ENCODE measurements at places on chromosomes 16 and 17.
A peak's percentile ranks its signal among the peaks of the same experiment; 100 is the strongest.

DNA sequence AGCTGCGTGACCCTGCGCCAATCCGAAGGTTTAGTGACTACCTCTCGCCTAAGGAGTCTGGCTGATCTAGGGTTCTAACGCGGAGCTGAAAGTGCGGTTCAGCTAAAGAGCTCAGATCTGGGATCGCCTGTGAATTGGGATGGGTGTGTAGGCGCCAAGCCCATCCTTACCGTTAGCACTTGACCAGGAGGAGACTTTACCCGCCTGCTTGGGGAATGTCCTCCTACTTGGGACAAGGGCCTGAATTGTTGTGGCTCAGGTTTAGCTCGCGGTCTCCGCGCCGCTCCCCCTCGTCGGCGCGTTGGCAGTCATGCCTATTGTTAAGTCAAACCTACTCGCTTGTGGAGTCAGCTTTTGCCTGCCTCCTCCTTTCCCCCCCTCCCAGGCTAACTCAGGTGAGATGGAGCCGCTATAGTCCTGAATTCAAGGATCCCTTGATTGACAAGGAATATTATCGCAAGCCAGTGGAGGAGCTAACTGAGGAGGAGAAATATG, 480 bp downstream of the MRPS7 start:
- DNase-seq: no peak

DNA sequence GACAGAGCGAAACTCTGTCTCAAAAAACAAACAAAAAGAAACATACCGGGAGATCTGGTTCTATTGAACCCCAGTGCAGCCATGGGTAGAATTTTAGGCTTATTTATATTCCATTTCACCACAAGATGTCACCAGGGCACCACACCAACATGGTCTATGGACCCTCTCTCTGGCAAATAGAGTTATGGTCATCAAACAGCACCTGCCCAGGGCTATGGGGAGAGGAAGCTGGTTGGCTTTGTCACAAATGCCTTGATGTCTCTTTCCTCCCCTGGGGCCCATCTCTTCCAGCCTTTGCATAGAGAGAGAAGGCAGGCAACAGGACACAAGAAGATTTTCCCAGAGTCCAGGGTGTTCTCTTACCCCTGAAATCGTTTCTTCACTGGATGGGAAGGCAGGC, 128.4 kb downstream of the WWOX start:
- no peak for DNase-seq

DNA sequence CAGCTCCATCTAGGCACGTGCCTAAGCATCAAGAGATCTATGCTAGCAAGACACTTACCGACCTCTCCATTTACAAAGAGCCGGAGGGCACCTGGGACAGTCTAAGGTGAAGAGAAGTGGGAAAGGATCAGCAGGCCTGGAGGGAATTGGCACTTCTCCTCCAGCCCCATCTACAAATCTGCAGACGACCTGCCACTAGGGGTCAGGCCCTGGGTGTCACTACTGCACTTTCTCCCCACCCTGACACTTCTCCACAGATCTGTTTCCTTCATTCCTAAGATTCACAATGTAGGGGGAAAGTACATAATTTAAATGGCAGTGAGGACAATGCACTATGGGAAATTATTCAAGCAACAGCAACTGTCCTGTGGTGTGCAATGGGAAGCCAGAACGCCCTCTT, 8.1 kb downstream of the MKS1 start:
- no peak for DNase-seq

- DNase-seq: peak; percentile 57
Observed at GRCh38 chr17:59846394-59847165, 46.2 kb downstream of the TUBD1 start.

DNA sequence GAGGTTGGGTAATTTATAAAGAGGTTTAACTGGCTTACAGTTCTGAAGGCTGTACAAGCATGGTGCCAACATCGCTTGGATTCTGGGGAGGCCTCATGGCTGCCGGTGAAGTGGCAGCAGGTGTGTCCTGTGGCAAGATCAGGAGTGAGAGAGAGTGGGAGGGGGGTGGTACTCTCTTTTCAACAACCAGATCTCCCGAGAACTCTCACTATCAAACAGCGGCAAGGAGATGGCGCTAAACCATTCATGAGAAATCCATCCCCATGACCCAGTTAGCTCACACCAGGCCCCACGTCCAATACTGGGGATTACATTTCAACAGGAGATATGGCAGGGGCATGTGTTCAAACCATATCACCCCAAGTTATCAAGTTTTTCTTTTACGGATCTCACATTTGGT, 44.0 kb upstream of the CBX4 start:
- no peak for DNase-seq

GRCh38 chr17:44105941-44106340, 17.5 kb downstream of the HDAC5 start:
- no peak for DNase-seq

- no peak for DNase-seq
Observed at GRCh38 chr17:59464246-59464645, 101.2 kb upstream of the DHX40 start.

DNA sequence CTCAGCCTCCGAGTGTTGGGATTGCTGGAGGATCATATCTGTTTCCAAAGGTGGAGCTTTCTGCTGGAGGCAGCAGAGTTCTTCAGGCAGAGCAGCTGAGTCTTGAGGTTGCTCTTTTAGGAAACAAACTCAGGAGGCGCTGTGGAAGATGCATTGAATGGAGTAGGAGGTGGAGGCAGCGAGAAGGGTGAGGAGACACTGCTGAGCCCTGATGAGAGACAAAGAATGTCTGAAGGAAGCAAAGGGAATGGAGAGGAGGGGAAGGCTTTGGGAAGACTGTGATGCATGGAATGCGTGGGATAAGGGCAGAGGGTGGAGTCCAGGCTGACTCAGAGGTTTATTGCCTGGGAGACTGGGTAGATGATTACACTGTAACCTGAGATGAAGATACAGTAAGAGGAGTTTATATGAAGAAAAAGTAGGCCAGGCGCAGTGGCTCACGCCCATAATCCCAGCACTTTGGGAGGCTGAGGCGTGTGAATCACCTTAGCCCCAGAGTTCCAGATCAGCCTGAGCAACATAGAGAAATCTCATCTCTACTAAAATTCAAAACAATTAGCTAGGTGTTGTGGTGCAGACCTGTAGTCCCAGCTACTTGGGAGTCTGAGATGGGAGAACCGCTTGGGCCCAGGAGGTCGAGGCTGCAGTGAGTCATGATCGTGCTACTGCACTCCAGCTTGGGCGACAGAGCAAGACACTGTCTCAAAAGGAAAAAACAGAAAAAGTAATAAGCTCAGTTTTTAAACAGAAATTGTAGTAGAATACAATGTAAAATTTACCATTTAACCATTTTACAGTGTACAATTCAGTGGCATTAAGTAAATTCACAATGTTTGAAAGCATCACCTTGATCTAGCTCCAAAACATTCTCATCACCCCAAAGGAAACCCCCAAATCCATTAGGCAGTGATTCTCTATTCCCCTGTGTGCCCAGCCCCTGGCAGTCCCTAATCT, 17.8 kb upstream of the TMEM219 start:
- peak; percentile 93 for DNase-seq

DNA sequence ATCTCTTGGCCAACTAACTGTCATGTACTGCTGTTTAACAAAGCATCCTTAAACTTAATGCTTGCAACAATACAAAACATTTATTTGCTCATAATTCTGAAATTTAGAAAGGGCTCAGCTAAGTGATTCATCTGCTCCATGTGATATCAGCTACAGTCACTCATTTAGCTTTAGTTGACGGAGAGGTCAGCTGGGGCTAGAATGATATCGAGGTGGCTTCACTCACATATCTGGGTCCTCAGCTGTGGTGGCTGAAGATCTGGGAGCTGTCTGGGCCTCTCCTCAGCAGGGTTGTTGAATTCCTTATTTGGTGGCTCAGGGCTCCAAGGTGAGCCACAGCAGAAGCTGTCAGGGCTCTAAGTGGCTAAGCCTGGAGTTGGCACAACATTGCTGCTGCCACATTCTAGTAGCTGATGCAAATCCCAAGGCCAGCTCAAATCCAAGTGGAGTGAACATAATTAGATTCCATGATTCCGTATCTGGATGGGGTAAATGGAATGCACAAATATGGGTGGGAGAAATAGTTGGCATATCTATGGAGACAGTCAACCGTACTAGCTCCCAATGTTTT, 62.8 kb downstream of the HS3ST3A1 start:
- DNase-seq: no peak

GRCh38 chr17:73519011-73519410, 125.2 kb downstream of the SDK2 start:
- DNase-seq: no peak

GRCh38 chr17:74953134-74953687, 17.5 kb downstream of the OTOP3 start:
- no peak for DNase-seq

DNA sequence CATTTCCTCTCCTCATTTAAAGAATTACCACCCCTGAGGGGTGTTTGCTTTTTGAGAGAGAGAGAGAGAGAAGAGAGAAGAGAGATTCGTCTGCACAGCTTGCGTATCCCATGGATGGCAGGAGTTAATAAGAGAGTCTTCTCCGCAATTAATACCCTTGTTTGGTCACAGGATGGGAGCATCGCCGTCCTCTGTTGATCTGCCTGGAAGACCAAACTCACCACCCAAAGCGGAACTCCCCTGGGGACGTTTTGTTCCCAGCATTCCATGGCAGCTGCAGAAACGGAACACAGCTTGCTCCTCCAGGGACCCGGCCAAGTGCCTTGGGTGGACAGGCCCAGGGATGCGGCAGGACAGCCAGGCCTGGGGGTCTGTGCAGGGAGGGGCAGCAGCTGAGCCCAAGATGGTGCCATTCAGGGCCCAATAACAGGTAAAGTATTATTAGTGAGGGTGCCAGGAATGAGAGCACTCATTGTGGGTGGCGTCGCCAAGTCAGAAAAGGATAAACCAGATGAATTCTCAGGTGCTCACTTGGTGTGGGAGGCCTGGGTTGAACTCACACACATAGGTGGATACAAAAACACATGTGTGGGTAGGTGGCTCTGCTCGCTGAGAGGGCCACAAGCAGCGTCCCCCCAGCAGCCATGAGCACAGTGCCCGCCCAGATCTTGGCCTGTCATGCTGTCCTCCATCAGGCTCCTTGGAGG, 83.1 kb downstream of the NT5M start:
- DNase-seq: no peak

DNA sequence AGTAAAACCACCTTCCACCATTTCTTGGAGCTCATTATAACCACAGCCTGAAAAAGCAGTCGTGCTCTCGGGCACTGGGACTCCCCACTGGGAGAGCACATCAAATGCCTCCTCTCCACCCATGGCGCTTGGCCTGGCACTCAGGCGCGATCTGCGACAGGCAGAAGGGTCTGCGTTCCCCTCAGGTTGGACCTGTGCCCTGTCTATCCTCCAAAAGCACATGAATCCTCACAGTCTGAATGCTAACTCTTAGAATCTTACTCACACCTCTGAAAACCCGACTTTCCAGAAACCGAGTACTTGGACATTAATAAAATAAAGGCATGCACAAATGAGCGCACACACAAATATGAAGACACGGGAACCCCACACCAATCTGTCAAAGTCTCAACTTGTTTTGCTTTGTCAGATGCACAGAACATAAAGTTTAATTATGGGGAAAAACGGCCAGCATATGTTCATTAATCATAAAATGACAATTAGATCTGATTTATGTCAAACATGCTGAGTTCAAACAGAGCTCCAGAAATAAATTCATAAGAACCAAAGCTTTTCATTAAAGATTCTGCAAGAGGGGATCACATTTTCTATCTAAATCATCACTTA, 20.5 kb upstream of the FAAP100 start:
- no peak for DNase-seq

DNA sequence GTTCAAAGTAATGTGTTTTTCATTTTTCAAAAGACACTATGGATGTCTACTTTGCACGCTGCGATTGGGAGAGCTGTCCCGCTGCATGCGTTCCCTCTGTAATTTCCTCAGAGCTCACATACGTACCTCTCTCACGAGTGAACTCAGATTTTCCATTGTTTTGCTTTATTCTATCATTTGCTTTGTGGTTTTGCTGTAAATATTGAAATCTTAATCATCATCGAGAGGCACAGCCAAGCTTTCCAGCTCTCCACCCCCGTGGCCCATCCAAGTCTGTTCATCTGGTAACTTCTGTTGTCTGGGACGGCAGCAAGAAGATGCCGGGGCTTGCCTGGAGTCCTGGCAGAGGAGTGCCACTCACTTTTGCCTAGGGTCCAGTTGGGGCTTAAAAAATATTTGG, 21.1 kb downstream of the TMC6 start:
- peak; percentile 58 for DNase-seq

DNA sequence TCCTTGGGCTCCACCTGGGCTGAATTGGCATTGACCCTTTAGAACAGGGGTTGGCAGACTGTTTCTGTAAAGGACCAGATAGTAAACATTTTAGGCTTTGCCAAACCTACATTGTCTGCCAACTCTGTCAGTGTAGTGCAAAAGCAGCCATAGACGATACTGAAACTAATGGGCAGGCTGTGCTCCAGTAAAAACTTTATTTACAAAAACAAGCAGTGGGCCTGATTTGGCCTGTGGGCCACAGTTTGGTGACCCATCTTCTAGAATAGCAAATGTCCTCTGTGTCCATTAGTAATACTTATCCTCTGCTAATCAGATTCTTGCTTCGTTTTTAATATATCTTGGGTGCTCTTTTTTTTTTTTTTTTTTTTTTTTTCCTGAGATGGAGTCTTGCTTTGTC, 6.2 kb downstream of the UTP4 start:
- DNase-seq: no peak

DNA sequence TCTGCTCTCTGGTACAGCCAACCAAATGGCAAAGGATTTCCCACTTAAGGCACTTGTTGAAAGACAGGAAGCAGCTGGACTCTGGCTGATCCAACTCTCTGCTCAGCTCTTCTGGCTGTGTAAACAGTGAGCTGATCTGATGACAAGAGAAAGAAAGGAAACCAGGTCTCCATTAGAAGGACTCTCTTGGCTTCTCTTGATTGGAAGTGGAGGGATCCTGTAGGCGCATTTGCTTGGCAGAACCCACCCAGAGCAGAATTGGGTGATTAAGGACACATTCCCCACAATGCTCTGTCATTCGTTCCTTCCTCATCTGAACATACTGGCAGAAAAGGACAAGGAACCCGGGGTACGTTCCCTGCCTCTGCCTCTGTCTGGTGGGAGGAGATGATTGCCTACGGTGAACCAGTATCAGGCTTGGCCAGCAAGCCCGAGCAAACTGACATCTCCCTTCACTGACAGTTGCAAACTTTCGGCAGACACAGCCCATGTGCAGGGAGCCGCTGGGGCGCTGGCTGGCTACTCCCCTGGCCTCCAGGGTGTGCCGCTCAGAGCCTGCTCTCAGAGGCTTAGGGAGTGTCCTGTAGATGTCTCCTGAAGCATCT, 29.1 kb downstream of the LDHD start:
- DNase-seq: peak; percentile 48

GRCh38 chr16:30663820-30664219, 5.6 kb downstream of the FBRS start:
- DNase-seq: no peak

GRCh38 chr17:68260051-68260762, 12.4 kb downstream of the AMZ2 start:
- DNase-seq: no peak

DNA sequence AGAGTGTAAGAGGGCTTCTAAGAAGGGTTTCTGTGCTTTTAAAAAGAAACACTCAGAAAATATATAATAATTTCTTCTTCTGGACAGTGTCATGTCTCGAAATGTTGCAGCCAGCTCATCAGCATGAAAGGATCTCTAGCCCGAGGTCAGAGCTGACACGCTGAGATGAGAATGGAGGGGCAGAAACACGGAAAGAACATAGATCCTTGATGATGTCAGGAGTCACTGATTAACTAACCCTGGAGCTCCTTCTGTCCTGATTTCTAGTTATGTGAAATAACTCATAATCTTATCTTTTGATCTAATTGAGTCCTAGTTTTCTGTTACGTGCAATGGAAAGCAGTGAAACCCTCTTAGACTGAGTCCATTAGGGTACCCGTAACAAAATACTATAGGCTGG, 10.3 kb upstream of the TOX3 start:
- DNase-seq: no peak

All from GM03348 (cell line).